Astrocyte (in vitro differentiated cells and primary cell): ENCODE measurements at places on chromosomes 2 and 18. TPM values are rescaled to one million over a fixed set of nuclear protein-coding genes. Genes with fewer than 3 reads are reported as not detected.

DNA sequence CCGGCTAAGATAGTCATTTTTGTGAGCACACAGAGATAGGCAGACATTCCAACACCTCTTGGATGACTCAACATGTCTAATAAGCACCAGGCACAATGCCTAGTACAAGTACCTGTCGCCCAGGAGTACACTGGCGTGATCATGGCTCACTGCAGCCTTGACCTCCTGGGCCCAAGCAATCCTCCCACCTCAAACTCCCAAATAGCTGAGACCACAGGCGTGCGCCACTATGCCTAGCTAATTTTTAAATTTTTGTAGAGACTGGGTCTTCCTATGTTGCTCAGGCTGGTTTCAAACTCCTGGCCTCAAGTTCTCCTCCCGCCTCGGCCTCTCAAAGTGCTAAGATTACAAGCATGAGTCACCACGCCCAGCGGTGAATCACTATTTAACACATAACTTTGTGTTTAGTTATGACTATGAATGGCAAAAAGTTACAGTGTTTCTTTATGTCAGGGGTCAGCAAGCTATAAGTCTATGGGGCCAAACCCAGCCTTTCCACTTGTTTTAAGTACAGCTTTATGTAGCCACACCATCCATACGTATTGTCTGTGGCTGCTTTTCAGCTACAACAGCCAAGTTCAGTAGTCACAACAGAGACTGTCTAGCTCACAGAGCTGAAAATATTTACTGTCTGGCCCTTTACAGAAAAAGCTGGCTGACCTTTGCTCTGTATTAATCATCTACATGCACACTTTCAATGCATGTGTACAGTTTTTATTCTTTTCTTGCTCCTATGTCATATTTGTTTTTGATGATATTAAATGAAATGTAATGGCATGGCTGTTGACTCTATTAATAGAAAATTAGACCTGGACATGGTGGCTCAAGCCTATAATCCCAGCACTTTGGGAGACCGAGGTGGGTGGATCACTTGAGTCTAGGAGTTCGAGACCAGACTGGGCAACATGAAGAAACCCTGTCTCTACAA is 18.7 kb downstream of the ORC2 start:
- H3K4me3 ChIP-seq: no peak overlapping the region
- H3K27me3 ChIP-seq: no peaks in the 10 kb centered on the region
- peaks cover 15% of the 10 kb centered on the region for H3K36me3 ChIP-seq

- peak overlapping the region; percentile 23 for H3K27ac ChIP-seq
- no peaks in the 10 kb centered on the region for H3K27me3 ChIP-seq
- peaks cover 36% of the 10 kb centered on the region for H3K4me1 ChIP-seq
- peak; percentile 53 for DNase-seq
- peaks cover 16% of the 10 kb centered on the region for H3K36me3 ChIP-seq
These were observed 45.9 kb downstream of the THUMPD2 start for GRCh38 chr2:39733070-39733674.

RPRM gene
- 0.53 and 0.86 TPM in 2 replicates for total RNA-seq

DNA sequence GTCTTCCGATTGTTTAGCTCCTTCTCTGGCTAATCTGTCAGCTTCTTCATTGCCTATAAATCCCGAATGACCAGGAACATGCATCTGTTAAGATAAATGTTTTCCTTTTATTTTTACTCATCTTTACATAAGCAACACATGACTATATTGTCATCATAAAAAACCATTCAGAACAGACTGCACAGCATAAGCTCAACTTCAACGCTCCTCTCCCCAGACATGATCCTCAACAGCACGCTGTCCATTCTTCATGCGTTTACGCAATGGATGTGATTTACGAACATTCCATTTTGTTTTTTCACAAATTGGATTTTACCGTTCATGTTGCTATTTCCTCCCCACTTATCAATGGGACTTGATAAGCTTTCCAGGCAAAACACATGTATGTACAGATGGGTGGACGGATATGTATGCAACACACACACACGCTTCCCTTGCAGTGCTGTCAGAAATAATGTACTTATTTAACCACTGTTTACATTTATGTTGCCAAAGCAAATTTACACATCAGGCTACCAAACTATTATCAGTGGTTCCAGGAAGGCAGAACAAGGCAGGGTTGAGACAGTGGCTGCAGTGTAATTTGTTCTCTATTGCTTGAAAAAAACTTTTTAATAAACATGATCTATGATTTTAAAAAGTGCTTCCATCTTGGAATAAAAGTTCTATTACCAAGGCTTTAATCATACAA is 12.2 kb downstream of the RNASEH1 start:
- no peaks in the 10 kb centered on the region for H3K27me3 ChIP-seq
- DNase-seq: no peak
- no peak overlapping the region for H3K27ac ChIP-seq
- H3K4me1 ChIP-seq: no peaks in the 10 kb centered on the region
- H3K4me3 ChIP-seq: no peak overlapping the region

TAF4B gene
- total RNA-seq: 3.0 and 3.2 TPM in 2 replicates

DNA sequence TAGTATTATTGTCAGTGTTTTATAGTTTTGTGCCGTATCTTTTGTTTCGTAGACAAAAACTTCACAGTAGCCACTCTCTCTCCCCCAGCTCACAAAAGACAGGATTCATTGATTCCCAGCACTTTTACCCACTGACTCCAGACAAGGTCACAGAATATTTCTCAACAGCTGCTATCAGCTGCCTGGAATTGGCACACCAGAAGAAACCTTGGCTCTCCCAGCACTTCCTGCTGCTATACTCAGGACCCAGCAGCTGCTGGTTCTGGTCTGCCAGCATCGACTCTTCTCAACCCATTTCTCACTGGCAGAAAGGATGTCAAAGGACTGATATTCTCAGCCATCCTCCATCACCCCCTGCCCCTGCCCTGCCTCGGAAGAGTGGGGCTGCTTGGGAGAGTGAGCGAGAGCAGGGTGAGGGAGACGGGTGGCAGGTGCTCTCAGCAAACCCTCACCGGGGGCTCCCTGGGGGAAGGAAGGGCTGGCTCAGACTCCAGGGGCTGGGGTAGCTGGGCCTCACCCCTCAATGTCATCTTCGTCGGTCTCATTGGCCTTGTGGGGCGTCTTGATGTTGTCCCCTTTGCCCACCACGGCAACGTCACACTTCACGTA is 6.1 kb upstream of the OTOF start:
- DNase-seq: no peak
- H3K27ac ChIP-seq: no peak overlapping the region
- H3K4me1 ChIP-seq: no peaks in the 10 kb centered on the region
- no peaks in the 10 kb centered on the region for H3K36me3 ChIP-seq

DSC1 gene
- 0.18 and 0.43 TPM in 2 replicates for total RNA-seq

DNA sequence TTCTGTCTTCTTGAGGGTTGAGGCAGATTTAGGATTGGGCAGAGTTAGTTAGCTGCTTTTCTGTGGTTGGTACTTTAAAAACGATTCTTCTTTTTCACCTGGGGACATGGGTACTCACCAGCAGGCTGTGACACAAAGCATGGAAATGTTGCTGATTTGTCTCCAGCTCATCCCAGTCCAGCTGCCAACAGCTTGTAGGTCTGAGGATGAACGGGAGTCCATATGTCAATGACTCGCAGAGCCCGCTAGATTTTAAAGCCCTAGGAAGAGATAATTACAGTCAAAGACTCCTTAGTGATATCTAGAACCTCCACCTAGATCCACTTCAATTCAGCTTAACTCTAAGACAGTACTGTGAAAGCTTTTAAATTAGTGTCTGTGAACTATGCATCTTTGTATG is 20.8 kb downstream of the DOK1 start:
- H3K4me1 ChIP-seq: peaks cover 19% of the 10 kb centered on the region
- DNase-seq: no peak
- H3K27me3 ChIP-seq: no peaks in the 10 kb centered on the region
- no peak overlapping the region for H3K27ac ChIP-seq

DNA sequence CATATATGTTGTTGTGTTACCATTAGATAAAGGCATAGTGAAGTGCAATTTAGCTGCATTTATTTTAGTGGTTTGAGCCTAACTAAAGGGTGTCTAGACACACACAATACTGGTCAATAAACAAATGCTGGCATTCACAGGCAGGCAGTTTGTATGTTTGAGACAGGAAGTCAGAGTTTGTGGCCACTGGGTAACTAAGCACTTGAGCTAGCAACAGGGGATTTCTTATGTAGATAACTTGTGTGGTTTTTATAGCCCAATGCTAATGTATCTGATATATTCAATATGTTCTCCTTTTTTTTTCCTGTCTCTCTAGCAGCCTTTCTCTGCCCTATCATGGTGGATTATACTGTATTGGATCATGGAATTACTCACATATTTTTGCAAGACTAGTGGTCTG is 38.1 kb downstream of the LRRTM4 start:
- no peak overlapping the region for H3K4me3 ChIP-seq
- no peak overlapping the region for H3K27ac ChIP-seq
- no peaks in the 10 kb centered on the region for H3K27me3 ChIP-seq
- H3K4me1 ChIP-seq: peaks cover 11% of the 10 kb centered on the region
- H3K36me3 ChIP-seq: no peaks in the 10 kb centered on the region
- DNase-seq: no peak

IRS1 gene
- 34.2 and 45.0 TPM in 2 replicates for total RNA-seq

- no peak overlapping the region for H3K4me3 ChIP-seq
- no peaks in the 10 kb centered on the region for H3K27me3 ChIP-seq
- no peak for DNase-seq
- no peak overlapping the region for H3K27ac ChIP-seq
- H3K4me1 ChIP-seq: peaks cover 6% of the 10 kb centered on the region
- peaks cover 5% of the 10 kb centered on the region for H3K36me3 ChIP-seq
These were observed 36.6 kb downstream of the ZAP70 start for GRCh38 chr2:97750017-97750416.

DNA sequence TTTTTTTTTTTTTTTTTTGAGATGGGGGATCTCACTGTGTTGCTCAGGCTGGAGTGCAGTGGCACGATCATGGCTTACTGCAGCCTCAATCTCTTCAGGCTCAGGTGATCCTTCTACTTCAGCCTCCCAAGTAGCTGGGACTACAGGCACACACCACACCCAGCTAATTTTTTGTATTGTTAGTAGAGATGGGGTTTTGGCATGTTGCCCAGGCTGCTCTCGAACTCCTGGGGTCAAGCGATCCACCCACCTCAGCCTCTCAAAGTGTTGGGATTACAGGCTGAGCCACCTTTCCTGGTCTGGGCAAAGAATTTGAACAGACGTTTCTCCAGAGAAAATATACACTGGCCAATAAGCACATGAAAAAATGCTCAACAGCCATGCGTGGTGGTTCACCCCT is 2.9 kb upstream of the SNRNP200 start:
- peaks cover 12% of the 10 kb centered on the region for H3K4me1 ChIP-seq
- peaks cover 2% of the 10 kb centered on the region for H3K36me3 ChIP-seq
- no peaks in the 10 kb centered on the region for H3K27me3 ChIP-seq
- H3K4me3 ChIP-seq: no peak overlapping the region
- H3K27ac ChIP-seq: no peak overlapping the region

- no peaks in the 10 kb centered on the region for H3K27me3 ChIP-seq
- no peaks in the 10 kb centered on the region for H3K36me3 ChIP-seq
- no peak for DNase-seq
- H3K4me3 ChIP-seq: peak overlapping the region; percentile 72
These were observed 562 bp downstream of the CENPA start for GRCh38 chr2:26786207-26787028.

AQP12B gene
- not detected in 2 replicates for total RNA-seq

DNA sequence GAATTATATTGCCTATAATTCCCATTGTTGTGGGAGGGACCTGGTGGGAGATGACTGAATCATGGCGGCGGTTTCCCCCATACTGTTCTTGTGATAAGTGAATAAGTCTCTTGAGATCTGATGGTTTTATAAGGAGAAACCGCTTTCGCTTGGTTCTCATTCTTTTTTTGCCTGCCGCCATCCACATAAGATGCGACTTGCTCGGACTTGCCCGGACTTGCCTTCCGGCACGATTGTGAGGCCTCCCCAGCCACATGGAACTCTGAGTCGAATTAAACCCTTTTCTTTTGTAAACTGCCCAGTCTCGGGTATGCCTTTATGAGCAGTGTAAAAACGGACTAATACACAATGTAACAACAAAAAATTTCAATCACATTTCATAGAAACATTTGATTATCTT is 115.8 kb downstream of the C2orf74 start:
- H3K27ac ChIP-seq: no peak overlapping the region
- H3K36me3 ChIP-seq: peaks cover 20% of the 10 kb centered on the region
- H3K4me1 ChIP-seq: peaks cover 9% of the 10 kb centered on the region

LIMS2 gene
- 73.3 and 75.1 TPM in 2 replicates for total RNA-seq

GREB1L gene
- total RNA-seq: 4.3 and 16.2 TPM in 2 replicates

NGEF gene
- 0.16 and 0.22 TPM in 2 replicates for total RNA-seq

GRCh38 chr2:96638144-96639121 is at the start of gene KANSL3:
KANSL3 (minus strand) TSS chr2:96638312; CDS start chr2:96637135, 1,177 bp downstream.
- peaks cover 9% of the 10 kb centered on the region for H3K36me3 ChIP-seq
- H3K27ac ChIP-seq: peak within 1 kb of the TSS; percentile 85
- no peaks in the 10 kb centered on the region for H3K27me3 ChIP-seq
- H3K4me3 ChIP-seq: peak within 1 kb of the TSS; percentile 79
- H3K4me1 ChIP-seq: peaks cover 18% of the 10 kb centered on the region
- peak; percentile 91 for DNase-seq

- DNase-seq: peak; percentile 62
- peaks cover 17% of the 10 kb centered on the region for H3K4me1 ChIP-seq
These were observed at the start of gene ATOH8 for GRCh38 chr2:85753525-85754312. ATOH8 (plus strand) TSS chr2:85753991; CDS start chr2:85754190, 199 bp downstream.

DNA sequence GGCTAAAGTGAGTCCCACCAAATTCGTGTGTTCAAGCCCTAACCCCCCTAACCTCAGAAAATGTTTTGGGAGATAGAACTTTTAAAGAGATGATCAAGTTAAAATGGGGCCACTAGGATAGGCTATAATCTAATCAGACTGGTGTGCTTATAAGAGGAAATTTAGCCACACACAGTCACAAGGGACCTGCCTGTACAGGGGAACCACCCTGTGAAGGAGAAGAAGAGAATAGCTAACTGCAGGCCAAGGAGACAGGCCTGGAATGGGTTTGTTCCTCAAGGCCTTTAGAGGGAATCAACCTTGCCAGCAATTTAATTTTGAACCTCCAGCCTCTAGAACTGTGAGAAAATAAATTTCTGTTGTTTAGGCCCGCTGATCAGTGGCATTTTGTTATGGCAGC is 36.0 kb upstream of the TANK start:
- no peak for DNase-seq
- no peaks in the 10 kb centered on the region for H3K36me3 ChIP-seq
- H3K4me1 ChIP-seq: peaks cover 18% of the 10 kb centered on the region
- H3K27me3 ChIP-seq: no peaks in the 10 kb centered on the region
- H3K4me3 ChIP-seq: no peak overlapping the region

- no peaks in the 10 kb centered on the region for H3K27me3 ChIP-seq
- H3K27ac ChIP-seq: no peak overlapping the region
- no peak for DNase-seq
- no peaks in the 10 kb centered on the region for H3K36me3 ChIP-seq
These were observed 189.9 kb downstream of the NCKAP5 start for GRCh38 chr2:133378386-133378785.

- DNase-seq: no peak
- no peak overlapping the region for H3K27ac ChIP-seq
- H3K4me3 ChIP-seq: no peak overlapping the region
- no peaks in the 10 kb centered on the region for H3K27me3 ChIP-seq
These were observed 281.1 kb upstream of the COL3A1 start for GRCh38 chr2:188693111-188693510.

EML6 gene
- total RNA-seq: 0.23 and 0.60 TPM in 2 replicates

C2orf92 gene
- 8.5 and 15.3 TPM in 2 replicates for total RNA-seq

POTEC gene
- not detected in 2 replicates for total RNA-seq

EFEMP1 gene
- total RNA-seq: 146 and 155 TPM in 2 replicates

RAB12 gene
- 49.4 and 52.6 TPM in 2 replicates for total RNA-seq

SRD5A2 gene
- not detected in 2 replicates for total RNA-seq

- H3K27me3 ChIP-seq: peaks cover 8% of the 10 kb centered on the region
- no peak overlapping the region for H3K4me3 ChIP-seq
- no peaks in the 10 kb centered on the region for H3K36me3 ChIP-seq
- no peaks in the 10 kb centered on the region for H3K4me1 ChIP-seq
These were observed 8.3 kb upstream of the TGFA start for GRCh38 chr2:70561893-70562292.

REG3A gene
- total RNA-seq: not detected in 2 replicates
